Upper lobe of right lung (tissue), 1 donor: ENCODE measurements at places on chromosomes 12 and 14. TPM values are rescaled to one million over a fixed set of nuclear protein-coding genes. Genes with fewer than 3 reads are reported as not detected.

The FBXO33 gene
- total RNA-seq, result 13.5 TPM

DNA sequence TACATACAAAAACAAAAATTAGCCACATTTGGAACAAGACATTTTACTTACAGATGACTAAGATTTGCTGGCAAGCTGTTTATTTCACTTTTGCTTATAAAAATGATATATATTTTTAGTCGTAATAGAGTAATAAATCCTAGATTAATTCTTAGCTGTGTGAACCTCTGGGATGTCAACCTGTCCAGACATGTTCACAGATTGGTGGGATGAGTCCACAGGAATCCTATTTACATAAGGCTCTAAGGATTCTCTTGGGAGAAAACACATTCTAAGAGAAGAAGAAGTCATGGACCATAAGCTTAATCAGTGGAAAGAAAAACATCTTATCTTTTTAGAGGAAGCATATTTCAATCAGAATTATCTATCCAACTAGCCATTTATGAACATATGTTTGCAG, 797.4 kb downstream of the C12orf50 start:
- DNase-seq, result no peak

DNA sequence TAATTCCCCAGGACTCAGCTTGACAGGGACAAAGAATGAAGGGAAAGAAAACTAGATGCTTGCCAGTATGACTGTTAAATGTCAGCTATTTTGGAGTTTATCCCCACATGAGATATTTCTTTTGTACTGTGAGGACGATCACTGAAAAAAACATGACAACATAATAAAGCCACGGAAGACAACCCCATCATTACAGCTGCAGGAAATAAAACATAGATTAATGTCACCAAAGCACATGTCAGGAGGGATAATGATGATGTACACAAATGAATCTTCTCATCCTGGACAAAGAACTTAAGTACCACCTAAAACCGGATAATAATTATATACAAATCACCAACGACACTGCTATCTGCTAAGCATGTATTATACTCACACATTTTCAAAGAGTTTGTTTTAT, 84.6 kb upstream of the GRIP1 start:
- DNase-seq, result no peak

DNA sequence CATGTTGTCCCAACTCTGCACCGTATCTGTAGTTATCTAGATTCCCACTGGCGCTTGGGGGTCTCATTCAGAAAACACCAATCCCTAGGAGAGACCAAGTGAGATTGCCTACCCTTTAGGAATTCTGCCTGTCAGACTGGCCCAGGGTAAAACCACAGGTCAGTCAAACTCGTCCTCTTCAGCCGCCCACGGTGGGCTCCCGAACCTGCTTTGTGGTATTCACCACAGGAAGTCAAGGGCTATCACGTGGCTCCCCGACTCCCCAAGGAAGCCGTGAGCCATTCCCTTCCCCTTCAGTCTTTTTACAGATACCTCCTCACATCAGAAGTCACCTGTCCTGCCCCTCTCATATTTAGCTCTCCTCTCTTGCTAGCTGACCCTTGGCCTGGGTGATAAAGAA, 159.9 kb downstream of the EGLN3 start:
- no peak for DNase-seq

The CCDC198 gene
- not detected for total RNA-seq

The HCFC2 gene
- 19.4 TPM for total RNA-seq

DNA sequence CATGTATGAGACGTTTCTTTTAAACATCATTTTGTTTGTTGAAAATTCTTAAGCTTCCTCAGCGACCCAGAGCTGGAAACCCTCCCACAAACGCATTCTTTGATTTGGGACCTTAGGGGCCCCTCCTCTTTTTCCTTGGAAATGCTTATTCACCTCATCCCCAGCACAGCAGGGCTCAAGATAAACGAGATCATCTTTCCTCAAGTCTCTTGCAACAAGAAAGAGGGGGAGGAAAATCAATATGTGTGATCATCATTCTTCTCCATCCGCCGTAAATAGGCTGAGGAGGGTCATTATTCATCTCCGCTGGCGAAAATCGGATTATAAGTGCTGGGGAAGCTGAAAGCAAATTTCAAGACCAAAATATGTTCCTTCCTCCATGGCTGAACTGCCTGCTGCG, 1415.2 kb downstream of the AACS start:
- no peak for DNase-seq
